ENCODE measurements at places on chromosomes 6 and 20. TPM values are rescaled to one million over a fixed set of nuclear protein-coding genes. Genes with fewer than 3 reads are reported as not detected.
A peak's percentile ranks its signal among the peaks of the same experiment; 100 is the strongest.

HMGCLL1 gene
- total RNA-seq, result 1.5 TPM

TPBG gene
- total RNA-seq, result 20.1 TPM

FHL5 gene
- total RNA-seq, result 413 TPM

MMS22L gene
- total RNA-seq, result 6.6 TPM

FILIP1 gene
- total RNA-seq, result 53.3 TPM

NRSN2 gene
- 38.0 TPM for total RNA-seq

ABHD12 gene
- 32.3 TPM for total RNA-seq

SLC25A27 gene
- total RNA-seq, result 45.9 TPM

DNMT3B gene
- total RNA-seq, result 0.71 TPM

GRCh38 chr6:149445573-149445972 is 39.2 kb downstream of the ZC3H12D start:
- H3K27me3 ChIP-seq, result no peaks in the 10 kb centered on the region
- H3K4me1 ChIP-seq, result no peaks in the 10 kb centered on the region
- H3K36me3 ChIP-seq, result no peaks in the 10 kb centered on the region
- no peak for DNase-seq

DNA sequence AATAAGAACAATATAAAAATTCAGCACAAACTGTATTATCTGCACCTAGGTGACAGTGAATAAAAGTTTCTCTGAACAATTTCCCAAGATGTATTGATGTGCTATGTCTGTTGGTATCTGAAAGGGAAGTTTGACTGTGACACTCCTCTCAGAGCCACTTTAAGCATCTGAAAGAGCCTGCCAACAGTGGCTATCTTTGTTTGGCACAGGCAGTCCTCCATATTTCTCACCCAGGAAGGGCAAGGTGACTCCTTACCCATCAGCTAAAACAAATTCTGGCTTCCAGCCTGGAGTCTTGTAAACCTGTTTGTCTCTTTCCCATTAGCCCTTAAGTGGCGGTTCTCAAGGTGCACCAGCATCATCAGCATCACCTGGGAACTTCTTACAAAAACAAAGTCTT is 122.4 kb upstream of the VGLL2 start:
- no peaks in the 10 kb centered on the region for H3K27me3 ChIP-seq
- no peak for DNase-seq
- peaks cover 3% of the 10 kb centered on the region for H3K4me1 ChIP-seq
- H3K4me3 ChIP-seq, result no peak overlapping the region

DNA sequence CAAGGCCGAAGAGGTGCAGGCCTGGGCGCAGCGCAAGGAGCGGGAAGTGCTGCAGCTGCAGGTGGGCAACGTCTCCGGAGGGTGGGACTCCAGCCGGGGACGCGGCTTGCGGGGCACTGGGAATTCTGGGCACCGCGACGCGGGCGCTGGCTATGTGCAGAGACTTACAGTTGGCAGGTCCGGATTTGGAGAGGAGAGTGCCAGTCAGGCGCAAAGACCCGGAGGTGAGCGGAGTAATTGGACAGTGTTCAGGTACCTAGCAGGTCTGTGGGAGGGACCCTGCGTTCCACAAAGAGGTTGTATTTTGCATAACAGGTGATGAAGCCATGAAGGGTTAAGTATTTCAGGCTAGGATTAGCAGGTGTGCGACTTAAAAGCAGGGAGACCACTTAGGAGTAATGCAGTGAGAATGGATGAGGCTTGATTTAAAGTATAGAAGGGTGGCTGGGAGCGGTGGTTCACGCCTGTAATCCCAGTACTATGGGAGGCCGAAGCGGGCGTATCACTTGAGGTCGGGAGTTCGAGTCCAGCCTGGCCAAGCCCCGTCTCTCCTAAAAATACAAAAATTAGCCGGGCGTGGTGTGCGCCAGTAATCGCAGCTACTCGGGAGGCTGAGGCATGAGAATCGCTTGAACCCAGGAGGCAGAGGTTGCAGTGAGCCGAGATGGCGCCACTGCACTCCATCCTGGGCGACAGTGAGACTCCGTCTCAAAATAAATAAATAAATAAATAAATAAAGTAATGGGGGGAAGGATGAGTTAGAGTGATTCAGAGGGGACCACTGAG is 1.0 kb downstream of the MRPS26 start:
- H3K27me3 ChIP-seq, result no peaks in the 10 kb centered on the region
- no peaks in the 10 kb centered on the region for H3K4me1 ChIP-seq
- H3K4me3 ChIP-seq, result peak overlapping the region; percentile 67
- DNase-seq, result no peak
- H3K36me3 ChIP-seq, result no peaks in the 10 kb centered on the region

DNA sequence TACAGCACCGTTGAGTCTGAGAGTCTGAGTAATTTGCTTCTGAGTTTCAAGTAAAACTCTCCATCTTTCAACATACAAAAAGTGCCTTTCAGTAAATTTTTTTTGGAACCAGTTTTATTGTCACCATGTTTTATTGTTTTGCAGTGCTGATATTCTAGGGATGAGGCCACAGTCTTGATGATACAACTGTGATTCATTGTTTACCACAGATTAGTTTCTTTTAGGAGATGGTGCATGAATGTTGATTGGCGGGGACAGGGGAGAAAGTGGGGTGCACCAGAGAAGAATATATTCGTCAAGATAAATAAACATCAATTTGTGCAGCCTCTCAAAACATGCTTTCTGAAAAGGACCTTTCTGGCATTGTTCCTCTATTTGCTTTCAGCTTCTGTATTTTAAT is 109.0 kb downstream of the MCHR2 start:
- DNase-seq, result no peak
- H3K36me3 ChIP-seq, result no peaks in the 10 kb centered on the region
- no peak overlapping the region for H3K4me3 ChIP-seq
- H3K4me1 ChIP-seq, result no peaks in the 10 kb centered on the region

- peaks cover 3% of the 10 kb centered on the region for H3K36me3 ChIP-seq
- H3K27me3 ChIP-seq, result no peaks in the 10 kb centered on the region
- H3K27ac ChIP-seq, result peak overlapping the region; percentile 26
- peak overlapping the region; percentile 95 for H3K4me3 ChIP-seq
- no peak for DNase-seq
These were observed 1.4 kb downstream of the PLAGL2 start for GRCh38 chr20:32205843-32206759.

DNA sequence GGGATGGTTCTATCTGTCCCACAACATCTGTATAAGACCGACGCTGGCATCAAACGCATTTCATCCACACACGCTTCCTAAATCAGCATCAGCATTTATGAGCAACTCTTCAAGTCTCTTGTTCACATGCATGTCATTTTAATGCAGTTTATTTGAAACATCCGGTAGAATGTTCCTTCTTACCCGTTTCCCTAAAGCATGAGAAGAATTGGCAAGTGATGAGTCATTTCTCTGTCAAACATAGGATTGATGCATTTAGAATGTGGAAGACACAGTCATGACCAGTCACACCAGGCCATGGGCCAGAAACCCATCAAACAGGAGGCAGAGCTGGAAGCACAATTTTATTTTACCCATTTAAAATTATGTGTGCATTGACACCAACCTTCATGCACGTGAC is 122.8 kb downstream of the UST start:
- no peaks in the 10 kb centered on the region for H3K36me3 ChIP-seq
- no peaks in the 10 kb centered on the region for H3K4me1 ChIP-seq
- no peak overlapping the region for H3K27ac ChIP-seq
- no peak for DNase-seq
- H3K27me3 ChIP-seq, result no peaks in the 10 kb centered on the region

DNA sequence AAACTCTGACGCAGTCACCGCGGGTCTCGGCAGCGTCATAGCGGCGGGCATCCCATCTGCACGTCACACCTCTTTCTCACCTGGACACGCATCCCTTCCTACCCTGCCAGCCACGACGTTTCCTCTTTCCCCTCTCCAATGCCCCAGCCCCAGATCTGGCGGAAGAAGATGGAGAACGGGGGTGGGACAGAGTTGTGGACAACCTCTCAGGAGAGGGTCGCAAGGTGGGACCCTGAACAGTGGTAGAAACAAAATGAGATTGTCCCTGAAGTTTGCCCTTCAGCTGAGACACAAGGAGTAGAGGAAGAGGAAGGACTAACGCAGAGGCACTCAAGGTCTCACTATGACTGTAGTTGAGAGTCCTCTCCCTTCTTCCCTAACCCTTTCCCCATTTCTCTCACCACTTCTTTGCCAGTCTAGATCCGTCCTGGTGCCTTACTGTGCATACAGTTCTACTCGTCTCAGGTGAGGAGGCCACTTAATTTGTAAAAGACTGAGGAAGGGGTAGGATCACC is 562 bp downstream of the TRIM39 start:
- no peaks in the 10 kb centered on the region for H3K4me1 ChIP-seq
- H3K36me3 ChIP-seq, result peaks cover 9% of the 10 kb centered on the region
- H3K4me3 ChIP-seq, result peak overlapping the region; percentile 84
- H3K27me3 ChIP-seq, result no peaks in the 10 kb centered on the region

GRCh38 chr6:167113047-167113754 is 9.7 kb upstream of the CCR6 start:
- no peak for DNase-seq
- H3K4me1 ChIP-seq, result no peaks in the 10 kb centered on the region
- H3K4me3 ChIP-seq, result no peak overlapping the region
- no peaks in the 10 kb centered on the region for H3K27me3 ChIP-seq
- H3K27ac ChIP-seq, result no peak overlapping the region

DNA sequence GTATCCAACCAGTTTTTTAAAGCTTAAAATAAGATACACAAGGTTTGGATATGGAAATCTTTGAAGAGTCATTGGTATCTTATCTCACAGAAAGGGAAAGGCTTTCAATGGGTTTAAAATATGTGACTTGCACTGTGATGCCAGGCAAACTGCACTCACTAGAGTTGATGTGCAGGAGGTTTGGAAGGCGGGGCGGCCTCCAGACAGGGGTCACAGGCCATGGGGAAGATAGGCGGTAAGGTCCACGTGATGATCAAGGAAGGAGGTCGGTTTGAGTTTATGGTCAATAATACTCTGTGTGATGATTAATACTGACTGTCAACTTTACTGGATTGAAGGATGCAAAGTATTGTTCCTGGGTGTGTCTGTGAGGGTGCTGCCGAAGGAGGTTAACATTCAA is 9.5 kb upstream of the RAMACL start:
- no peaks in the 10 kb centered on the region for H3K4me1 ChIP-seq
- H3K36me3 ChIP-seq, result no peaks in the 10 kb centered on the region
- no peak overlapping the region for H3K27ac ChIP-seq
- no peak for DNase-seq
- no peaks in the 10 kb centered on the region for H3K27me3 ChIP-seq

DNA sequence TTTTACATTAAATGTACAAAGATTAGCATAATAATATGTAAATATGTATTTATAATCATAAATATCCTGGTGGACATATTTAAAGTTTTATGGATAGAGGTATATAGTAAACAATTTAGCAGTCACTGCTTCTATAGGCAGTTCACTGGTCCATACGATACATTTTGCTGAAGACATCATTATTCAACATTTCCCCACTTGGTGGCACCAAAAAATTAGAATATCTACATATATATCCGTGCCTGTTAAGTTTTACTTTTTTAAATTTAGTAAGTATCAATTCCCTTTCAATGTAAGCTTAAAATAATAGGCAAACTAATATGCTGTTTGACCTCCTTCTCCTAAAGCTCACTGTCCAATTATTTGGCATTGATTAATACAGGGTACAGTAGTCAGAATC is 64.2 kb downstream of the LMBRD1 start:
- H3K4me3 ChIP-seq, result no peak overlapping the region
- no peak for DNase-seq
- H3K27ac ChIP-seq, result no peak overlapping the region
- no peaks in the 10 kb centered on the region for H3K36me3 ChIP-seq
- no peaks in the 10 kb centered on the region for H3K27me3 ChIP-seq

DNA sequence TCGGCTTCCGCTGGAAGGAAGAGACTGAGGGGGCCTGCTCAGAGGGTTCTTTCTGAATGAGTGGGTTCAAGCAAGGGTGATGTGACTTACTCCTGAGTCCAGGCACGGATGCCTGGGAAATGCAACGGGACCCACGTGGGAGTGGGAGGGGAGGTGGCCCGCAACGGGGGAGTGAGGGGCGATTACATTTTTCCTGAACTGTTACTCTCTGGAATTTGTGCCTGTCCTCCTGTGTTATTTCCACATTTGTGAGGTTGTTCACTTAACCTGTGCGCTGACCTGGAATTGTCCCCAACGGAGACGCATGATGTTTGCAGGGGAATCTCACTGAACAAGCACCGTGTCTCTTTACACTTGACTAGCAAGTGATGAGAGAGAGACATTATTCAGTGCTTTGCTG is 209.4 kb downstream of the CDH4 start:
- no peaks in the 10 kb centered on the region for H3K27me3 ChIP-seq
- no peak overlapping the region for H3K4me3 ChIP-seq
- H3K36me3 ChIP-seq, result no peaks in the 10 kb centered on the region
- DNase-seq, result no peak
- H3K27ac ChIP-seq, result no peak overlapping the region
